Small intestine (tissue), 16 donors: ENCODE measurements at places on chromosomes 11 and 22. TPM values are rescaled to one million over a fixed set of nuclear protein-coding genes. Genes with fewer than 3 reads are reported as not detected.

OR52E8 gene
- polyA plus RNA-seq, result not detected

BTBD18 gene
- polyA plus RNA-seq, result not detected

- H3K27ac ChIP-seq, result no peak overlapping the region
- no peak overlapping the region for H3K4me3 ChIP-seq
- H3K36me3 ChIP-seq, result no peaks in the 10 kb centered on the region
- H3K4me1 ChIP-seq, result no peaks in the 10 kb centered on the region
- H3K27me3 ChIP-seq, result peaks cover 5% of the 10 kb centered on the region
These were observed 28.2 kb upstream of the E2F8 start for GRCh38 chr11:19268909-19269308.

- H3K27ac ChIP-seq, result no peak overlapping the region
- H3K4me1 ChIP-seq, result no peaks in the 10 kb centered on the region
- no peak for DNase-seq
- H3K36me3 ChIP-seq, result no peaks in the 10 kb centered on the region
These were observed 10.2 kb downstream of the C11orf96 start for GRCh38 chr11:43952401-43953342.

- H3K27ac ChIP-seq, result no peak overlapping the region
- no peak for DNase-seq
- no peak overlapping the region for H3K4me3 ChIP-seq
- H3K36me3 ChIP-seq, result no peaks in the 10 kb centered on the region
- H3K4me1 ChIP-seq, result no peaks in the 10 kb centered on the region
These were observed 29.7 kb downstream of the POU2AF3 start for GRCh38 chr11:111327908-111328624.

GRCh38 chr11:66070604-66071380 lies 720 bp downstream of the PACS1 start:
- no peaks in the 10 kb centered on the region for H3K27me3 ChIP-seq
- H3K36me3 ChIP-seq, result no peaks in the 10 kb centered on the region
- H3K4me1 ChIP-seq, result peaks cover 11% of the 10 kb centered on the region
- peak overlapping the region; percentile 66 for H3K4me3 ChIP-seq
